ENCODE measurements at places on chromosomes 16 and 17.
A peak's percentile ranks its signal among the peaks of the same experiment; 100 is the strongest.

DNA sequence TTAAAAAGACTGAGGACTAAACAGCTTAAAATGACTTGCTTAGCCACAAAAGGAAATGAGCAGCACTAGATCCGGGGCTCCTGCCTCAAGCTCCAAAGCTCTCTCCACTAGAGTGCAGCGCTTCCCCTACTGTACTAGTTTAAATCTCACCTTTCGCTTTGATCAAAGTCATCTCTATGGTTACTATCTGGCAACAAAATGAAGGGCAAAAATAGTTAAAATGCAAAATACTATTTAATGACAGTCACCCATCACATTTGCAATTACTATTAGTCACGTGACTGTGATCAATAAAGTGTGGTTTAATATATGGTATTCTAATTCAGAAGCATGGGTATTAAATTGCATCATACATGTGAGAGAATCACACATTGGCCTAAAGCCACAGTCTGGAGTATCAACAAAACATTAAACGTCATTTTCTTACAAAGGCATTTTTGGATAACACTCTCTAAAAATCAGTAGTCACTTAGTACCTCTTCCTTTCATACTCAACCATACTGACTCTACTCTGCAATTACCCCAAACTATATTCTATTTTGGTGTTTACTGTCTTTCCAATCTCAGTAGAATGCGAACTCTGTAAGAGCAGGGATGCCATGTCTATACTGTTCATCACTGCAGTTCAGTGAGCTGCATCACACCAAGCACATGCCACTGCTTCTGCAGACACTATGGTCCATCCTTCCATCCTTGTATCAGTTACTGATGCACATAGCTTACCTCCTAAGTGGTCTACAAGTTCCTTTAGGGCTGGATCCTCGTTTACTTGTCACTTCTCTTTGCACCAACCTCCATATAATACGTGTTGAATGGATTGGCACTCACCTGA is 6.2 kb downstream of the PSMD12 start:
- DNase-seq, result no peak

- peak; percentile 71 for DNase-seq
Observed at GRCh38 chr16:66650707-66651473, 45.7 kb downstream of the CMTM4 start.

- DNase-seq, result no peak
Observed at GRCh38 chr17:82632451-82632850, 15.8 kb downstream of the WDR45B start.

- no peak for DNase-seq
Observed at GRCh38 chr16:80023865-80024264, 423.3 kb upstream of the MAF start.

DNA sequence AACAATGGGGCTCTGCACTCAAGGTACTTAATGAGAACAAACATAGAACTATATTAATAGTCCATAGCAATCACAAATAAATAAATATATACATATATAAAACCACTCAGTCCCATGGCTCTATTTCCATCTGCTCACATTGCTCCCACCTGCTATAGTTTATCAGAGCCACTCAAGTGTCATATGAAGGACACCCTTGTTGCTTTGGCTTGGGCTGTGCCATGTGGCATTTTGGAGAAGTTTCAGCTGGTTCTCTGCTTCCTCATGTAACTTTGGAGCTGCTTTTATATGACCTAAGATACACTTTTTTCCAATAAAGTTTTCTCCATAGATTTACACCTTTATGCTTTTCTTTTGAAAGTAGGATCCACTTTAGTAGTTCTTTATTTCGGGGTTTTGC is 126.4 kb downstream of the KCNJ2 start:
- no peak for DNase-seq

- no peak for DNase-seq
Observed at GRCh38 chr17:44983563-44983962, 15.5 kb upstream of the C1QL1 start.

DNA sequence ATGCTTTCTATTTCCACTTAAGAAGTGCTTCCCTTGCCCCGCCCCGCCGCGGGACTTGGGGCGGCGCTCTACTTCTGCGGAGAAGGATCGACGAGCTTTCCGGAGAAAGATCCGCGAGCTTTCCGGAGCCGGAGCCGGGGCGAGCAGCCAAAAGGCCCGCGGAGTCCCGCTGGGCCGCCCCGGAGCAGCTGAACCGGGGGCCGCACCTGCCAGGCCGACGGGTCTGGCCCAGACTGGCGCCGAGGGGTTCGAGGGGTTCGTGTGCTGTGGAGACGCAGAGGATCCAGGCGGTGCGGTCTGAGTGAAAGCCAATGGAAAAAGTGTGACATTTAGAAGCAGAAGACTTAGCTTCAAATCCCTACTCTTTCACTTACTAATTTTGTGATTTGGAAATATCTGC is 50.8 kb downstream of the TBC1D26 start:
- DNase-seq, result peak; percentile 9

- DNase-seq, result no peak
Observed at GRCh38 chr16:66858740-66859396, 14.7 kb downstream of the CA7 start.

DNA sequence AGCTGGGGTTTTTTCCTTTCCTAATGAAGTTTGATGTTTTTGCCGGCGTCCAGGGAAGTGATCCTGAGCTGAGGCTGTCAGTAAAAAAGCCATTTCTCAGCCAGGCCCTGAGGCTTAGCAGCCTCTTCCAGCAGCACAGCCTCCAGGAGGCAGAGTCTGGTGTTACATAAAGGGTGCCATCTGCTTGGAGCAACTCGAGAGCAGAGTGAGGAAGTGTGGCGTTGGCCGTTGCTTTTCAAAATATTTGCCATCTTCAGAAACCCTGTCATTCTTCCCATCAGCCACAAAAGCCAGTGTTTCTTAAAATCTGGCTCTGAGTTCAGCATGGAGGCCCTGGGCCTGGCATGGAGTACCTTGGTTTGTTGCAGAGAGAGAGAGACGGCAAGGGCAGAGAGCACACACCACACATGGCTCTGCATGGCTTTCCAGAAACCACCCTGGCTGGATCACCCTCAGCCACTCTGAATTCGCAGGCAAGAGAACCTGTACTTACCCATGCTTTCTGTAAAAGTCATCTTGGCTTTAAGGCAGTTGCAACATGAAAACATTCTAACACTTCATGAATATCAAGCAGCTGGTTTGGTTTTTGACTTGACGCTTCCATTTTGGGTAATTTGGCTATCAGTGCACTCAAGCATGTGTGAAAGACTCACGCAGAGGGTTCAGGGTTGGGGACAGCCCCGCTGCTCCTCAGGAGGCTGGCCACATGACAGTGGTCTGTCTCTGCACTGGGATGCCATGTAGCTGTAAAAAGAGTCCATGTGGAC is 21.0 kb downstream of the PMM2 start:
- DNase-seq, result no peak

- DNase-seq, result no peak
Observed at GRCh38 chr17:29962656-29963055, 21.2 kb downstream of the EFCAB5 start.

- DNase-seq, result no peak
Observed at GRCh38 chr17:33803686-33804085, 451.4 kb upstream of the CCL2 start.

GRCh38 chr17:76912421-76913164 is 44.4 kb downstream of the MGAT5B start:
- DNase-seq, result no peak

DNA sequence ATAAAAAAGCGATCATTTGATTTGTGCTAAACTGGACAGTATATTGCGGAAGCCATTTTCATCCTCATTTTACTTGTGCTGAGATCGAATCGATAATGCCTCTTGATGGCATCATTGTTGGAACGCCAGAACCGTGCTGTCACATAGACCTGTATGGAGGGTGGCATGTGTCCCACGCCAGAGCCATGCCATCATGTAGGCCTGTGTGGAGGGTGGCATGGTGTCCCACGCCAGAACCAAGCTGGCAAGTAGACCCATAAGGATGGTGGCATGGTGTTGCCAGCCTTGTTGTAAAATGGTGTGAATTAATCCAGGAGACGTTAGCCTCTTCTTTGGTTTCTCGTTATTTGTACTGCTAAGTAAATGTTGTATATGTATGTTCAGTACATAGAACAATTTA is 222.7 kb upstream of the CHMP6 start:
- no peak for DNase-seq

- no peak for DNase-seq
Observed at GRCh38 chr17:30547778-30548573, 70.8 kb downstream of the GOSR1 start.

- DNase-seq, result no peak
Observed at GRCh38 chr16:88780142-88781062, 4.6 kb downstream of the PIEZO1 start.

DNA sequence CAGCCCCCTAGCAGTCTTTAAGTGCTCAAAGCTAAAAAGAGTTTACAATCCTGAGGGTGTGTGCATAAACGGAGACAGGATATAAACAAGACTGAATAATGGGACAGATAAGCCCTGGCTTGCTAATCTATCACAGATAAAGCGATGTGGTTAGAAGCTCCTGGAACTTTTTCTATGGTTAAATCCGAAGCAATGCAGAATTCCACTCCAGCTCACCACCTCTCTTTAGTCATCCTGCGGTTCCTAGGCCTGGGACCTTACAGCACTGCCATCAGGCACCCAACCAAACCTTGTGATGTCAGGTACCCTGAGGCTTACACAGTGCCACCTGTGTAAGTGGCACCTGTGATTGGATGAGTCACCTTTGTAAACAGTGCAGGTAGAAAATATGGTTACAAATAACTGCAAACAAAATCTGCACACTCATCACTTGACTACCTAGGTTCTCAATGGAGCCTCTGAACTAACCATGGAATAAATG is 31.5 kb upstream of the B4GALNT2 start:
- no peak for DNase-seq

Data from stimulated activated CD4-positive, alpha-beta T cell treated with anti-CD3 and anti-CD28 coated beads, Interleukin-2, amount 100 ng/mL, for 4 hours (primary cell).